ENCODE measurements at places on chromosomes 3 and 15.

DNA sequence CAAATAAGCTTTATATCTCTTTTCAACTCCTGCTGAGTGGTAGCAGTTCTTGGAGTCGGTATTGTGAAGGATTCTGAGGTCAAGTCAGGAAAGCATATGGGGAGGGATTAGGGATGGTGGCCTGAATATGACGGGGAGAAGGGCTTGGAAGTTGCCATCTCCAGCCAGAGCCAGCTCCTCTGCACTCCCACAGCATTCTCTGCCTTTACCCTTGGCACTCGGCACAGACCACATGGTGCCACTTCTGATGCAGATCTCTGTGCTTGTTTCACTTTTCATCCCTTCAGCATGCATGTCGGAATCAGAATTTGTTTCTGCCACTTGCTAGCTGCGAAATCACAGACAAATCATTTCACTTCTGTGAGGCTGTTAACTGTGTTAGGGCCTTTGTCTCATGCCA, 52.5 kb downstream of the RAB11A start:
- no peak for DNase-seq

GRCh38 chr15:32825219-32825618, 107.4 kb downstream of the GREM1 start:
- no peak for DNase-seq

- no peak for DNase-seq
These were observed 89.4 kb upstream of the SOX2 start for GRCh38 chr3:181622365-181622764.

DNA sequence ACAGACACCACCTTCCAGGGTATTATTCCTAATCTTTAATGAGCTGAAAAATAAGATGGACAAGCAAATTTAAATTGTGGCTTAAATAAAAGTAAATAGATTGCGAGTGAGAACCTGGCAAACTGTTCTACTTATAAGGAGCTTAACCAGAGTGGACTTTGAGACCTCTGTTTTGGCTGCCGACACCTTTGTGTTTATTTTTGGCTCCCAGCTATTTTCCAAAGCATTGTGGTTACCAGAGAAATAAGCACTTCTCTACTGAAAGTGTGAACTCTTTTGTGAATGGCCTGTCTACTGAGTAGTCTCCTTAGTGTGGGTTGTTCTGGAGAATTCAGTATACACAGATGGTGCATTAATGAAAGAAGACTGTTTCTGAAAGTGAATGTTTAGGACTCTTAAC, 109.4 kb downstream of the ATP8B4 start:
- DNase-seq = no peak

- peak; percentile 27 for DNase-seq
These were observed 456.2 kb downstream of the ZNF385D start for GRCh38 chr3:21294768-21295167.
